Central memory CD8-positive, alpha-beta T cell (primary cell): ENCODE measurements at places on chromosomes 11 and 22.

GRCh38 chr11:126607374-126607773 lies 251.9 kb downstream of the ST3GAL4 start:
- DNase-seq = no peak

DNA sequence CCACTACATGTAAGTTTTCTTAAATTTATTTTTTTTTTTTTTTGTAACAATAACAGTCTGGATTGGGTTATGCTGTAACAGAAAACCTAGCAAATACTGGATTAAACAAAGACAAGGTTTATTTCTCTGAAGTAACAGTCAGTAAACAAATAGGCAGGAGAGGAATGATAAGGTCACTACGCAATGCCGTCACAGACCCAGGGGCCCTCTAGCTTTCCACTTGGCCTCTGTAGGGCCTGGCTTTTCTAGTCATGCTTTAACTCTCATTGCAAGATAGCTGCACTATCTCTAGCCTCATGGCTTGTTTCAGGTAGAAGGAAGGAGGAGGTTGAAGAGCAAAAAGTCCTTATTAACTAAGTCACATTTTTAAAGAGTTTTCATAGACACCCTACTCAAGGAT lies 6.5 kb downstream of the OR10A6 start:
- no peak for DNase-seq

DNA sequence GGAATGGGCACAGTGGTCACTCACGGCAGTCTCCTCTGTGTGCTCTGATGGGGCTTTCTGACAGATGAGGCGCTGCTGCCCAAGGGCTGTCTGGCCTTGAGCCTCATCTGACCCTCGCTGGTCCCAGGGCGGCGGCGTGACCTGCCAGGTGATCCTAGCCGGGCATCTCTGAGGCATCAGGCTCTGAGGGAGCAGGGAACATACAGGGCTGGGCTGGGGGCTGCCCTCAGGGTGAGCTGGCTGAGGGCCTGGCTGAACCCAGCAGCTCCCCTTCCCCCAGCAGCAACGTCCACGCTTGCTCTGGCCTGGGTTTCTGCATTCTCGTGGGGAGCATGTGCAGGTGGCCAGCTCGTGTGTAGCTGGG lies 47.6 kb downstream of the MOB2 start:
- DNase-seq = no peak

DNA sequence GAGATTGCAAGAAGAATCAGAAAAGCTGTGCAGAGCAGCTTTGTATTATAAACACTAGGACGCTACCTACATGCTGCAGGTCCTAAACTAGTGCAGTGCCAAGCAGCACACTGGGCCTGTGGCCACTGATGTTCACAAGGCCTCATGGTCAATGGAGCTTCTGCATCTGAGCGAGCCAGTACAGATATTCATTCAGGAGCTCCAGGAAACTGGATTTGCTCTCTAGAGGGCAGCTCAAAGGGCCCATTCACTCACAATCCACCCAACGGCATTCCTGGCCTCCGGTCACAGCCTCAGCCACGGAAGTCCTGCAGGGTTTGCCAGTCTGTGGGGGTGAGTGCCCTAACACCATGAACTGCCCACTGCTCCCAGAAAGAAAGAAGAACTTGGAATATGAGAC lies 5.8 kb upstream of the TBC1D10A start:
- DNase-seq = no peak

DNA sequence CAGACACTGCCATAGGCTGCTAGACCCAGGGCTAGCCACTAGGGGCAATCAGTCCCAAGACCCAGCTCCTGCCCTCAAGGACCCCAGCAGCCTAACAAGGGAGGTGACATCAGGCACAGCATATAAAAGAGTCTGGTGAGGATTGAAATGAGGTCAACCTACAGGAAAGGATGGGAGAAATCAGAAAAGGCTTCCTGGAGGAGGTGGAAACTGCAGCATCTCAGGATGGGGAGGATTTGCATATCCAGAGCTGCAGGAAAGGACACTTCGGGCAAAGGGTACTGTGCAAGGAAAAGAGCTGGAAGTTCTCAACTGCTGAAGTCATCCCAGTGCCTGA lies 2.9 kb upstream of the ARFGAP2 start:
- no peak for DNase-seq

DNA sequence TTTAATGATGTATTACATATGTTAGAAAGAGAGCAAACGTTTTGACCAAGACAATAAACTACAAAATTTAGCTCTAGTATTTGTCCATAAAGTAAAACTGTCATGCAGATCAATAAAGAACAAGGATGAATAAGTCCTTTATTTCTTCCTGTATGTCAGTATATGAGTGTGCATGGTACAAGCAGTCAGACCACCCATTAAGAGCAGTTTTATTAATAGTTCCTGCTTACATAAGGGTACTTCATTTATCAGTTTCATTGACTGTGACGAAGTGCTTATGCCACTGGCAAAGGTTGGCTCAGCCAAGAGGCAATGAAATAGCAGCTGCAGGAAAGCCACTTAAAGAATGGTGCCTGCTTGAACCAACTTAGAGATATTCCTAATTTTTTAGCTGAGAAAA lies 913.0 kb upstream of the CNTN5 start:
- DNase-seq = no peak

DNA sequence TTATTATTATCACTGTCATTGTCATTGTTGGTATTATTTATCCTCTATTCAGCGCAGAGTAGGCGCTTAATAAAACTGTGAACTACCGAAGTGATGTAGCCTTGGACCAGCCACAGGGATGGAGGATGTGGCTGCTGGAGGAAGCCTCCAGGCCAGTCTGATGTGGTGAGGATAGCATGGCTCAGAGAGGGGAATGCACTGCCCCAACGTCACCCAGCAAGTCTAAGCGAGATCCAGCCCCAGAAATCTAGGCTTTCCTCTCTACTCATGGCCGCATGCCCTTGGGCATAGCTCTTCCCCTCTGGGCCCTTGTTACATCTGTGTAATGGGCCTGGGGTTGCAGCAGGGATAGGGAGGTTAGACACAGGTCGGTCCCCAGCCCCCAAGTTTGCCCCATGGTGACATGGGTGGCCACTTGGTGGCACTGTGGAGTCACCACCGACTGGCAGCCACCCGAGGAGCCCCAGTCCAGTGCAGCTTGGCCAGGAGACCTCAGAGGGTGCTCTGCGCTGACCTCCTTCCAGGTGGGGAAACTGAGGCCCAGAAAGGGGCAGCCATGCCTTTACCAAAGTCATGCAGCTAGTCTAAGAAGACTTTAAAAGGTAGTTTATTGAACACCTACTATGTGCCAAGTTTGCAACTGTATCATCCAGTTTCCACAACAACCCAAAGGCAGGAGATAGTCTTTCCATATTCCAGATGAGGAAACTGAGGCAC lies 395.7 kb downstream of the MN1 start:
- DNase-seq = no peak

GRCh38 chr11:85886089-85887056 lies 31.2 kb downstream of the CCDC83 start:
- DNase-seq = no peak

DNA sequence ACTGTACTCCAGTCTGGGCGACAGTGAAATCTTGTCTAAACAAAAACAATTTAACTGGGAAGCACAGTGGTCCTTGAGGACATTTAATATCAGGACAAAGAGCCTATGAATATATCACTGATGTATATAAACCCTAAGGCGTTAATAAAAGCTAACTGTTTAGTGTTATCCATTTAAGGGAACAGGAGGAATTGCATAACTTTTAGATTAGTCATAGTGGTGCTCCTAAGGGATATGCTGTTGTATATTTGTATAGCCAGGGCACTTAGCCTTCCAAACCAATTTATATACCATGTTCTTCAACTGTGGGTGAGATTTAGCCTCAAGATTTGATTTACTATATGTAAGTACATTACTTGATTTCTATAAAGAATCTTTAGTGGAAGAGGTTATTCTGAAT lies 3.0 kb upstream of the CHEK1 start:
- DNase-seq = no peak

- no peak for DNase-seq
Measured at GRCh38 chr11:65417702-65418430, 4.7 kb upstream of the NEAT1 start.

DNA sequence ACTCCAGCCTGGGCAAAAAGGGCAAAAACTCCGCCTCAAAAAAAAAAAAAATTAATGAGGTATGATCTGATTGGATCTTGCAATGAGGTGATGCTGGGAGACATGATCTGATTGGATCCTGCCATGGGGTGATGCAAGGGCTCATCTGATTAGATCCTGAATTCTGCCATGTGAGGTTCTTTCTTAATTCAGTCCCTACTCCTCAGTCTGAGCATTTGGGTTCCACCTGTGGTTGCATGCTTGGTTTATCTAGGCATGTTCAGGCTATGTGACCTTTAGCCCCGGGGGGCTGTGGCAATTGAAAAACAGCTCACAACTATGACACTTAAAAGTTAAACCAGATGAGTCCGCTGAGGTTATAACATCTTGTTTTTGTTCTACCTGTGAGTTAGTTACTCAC lies 4.8 kb upstream of the TRIM6 start:
- no peak for DNase-seq

DNA sequence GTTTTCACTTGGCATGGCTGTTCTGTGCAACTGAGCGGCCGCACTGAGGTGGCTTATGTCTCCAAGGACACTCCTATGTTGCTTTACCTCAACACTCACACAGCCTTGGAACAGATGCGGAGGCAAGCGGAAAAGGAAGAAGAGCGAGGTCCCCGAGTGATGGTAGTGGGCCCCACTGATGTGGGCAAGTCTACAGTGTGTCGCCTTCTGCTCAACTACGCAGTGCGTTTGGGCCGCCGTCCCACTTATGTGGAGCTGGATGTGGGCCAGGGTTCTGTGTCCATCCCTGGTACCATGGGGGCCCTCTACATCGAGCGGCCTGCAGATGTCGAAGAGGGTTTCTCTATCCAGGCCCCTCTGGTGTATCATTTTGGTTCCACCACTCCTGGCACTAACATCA lies 2.1 kb downstream of the CLP1 start:
- no peak for DNase-seq

- DNase-seq = no peak
Measured at GRCh38 chr11:76579056-76579751, 91.3 kb downstream of the LRRC32 start.

- DNase-seq = no peak
Measured at GRCh38 chr11:113493206-113493605, 18.0 kb upstream of the DRD2 start.

- DNase-seq = no peak
Measured at GRCh38 chr11:74318241-74318932, 6.9 kb upstream of the P4HA3 start.

- DNase-seq = peak; percentile 19
Measured at GRCh38 chr11:120210626-120211521, at the start of gene OAF. Gene OAF (plus strand): TSS chr11:120211032. CDS start chr11:120211280, 248 bp downstream.

DNA sequence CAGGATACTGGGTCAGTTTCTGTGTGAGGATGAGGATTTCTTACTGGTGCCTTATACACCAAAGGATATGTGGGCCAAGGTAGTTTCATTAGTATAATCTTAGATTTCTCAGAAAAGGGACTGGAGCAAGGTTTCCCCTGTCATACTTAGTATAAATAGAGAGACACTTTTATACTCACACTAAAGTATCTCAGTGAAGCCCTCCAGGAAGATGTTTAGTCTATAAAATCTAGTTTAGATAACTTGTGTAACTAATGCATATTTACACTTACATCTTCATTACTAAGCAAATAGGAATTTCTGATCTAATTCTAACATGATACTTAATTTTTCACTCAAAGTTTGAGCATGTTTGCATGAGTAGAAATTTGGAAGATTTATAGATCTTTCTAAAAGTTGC lies 11.1 kb downstream of the EMSY start:
- no peak for DNase-seq

DNA sequence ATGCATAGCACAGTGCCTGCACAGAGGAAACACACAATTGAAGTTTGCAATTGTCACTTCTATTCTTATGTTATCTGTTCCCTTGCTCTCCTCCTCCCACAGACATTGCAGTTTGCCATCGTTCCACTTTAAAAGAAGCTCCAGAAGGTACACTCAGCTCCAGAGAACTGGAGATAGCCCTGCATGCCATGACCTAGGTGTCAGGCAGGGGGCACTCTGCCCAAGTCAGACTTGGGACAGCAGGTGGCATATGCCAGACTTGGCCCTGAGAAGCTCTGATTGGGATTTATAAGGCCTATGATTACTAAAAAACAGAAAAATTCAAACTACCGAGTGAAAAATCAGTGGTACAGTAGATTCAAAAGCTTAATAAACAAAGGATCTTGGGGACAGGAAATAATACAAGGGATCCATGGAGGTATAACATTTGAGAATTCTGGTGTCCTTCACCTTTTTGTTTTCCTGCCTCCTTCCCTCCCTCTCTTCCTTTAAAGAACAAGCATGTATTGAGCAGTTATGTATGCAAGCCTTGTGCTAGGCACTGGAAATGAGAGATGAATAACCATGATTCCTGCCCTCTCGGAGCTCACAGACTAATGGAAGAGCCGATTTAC lies 40.0 kb downstream of the TENM4 start:
- DNase-seq = no peak

GRCh38 chr11:111455291-111456085 lies 56.7 kb downstream of the BTG4 start:
- no peak for DNase-seq

- DNase-seq = no peak
Measured at GRCh38 chr11:34594603-34595002, 26.3 kb upstream of the EHF start.

GRCh38 chr11:47177846-47178245 lies 1.2 kb upstream of the ARFGAP2 start:
- DNase-seq = no peak

- no peak for DNase-seq
Measured at GRCh38 chr11:69157156-69157821, 1.6 kb downstream of the SMIM38 start.

DNA sequence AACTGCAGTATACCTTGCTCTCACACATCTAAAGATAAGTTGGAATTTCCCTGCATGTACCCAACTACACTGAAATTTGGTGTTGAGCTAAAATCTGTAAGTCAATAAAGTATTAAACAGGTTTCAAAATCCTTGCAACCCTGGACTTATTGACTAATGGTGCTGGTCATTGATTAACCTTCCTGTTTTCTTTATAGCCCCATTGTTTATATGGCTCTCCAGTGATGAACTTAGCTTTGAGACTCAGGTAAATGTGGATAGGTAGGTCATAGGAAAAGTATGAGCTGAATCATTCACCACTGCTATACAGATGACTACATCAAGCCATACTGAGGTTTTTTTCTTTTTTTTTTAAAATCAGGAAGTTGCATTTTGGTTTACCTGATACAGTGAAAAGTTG lies 132.7 kb downstream of the FAT3 start:
- no peak for DNase-seq

- DNase-seq = no peak
Measured at GRCh38 chr11:100789500-100789899, 102.4 kb downstream of the ARHGAP42 start.

DNA sequence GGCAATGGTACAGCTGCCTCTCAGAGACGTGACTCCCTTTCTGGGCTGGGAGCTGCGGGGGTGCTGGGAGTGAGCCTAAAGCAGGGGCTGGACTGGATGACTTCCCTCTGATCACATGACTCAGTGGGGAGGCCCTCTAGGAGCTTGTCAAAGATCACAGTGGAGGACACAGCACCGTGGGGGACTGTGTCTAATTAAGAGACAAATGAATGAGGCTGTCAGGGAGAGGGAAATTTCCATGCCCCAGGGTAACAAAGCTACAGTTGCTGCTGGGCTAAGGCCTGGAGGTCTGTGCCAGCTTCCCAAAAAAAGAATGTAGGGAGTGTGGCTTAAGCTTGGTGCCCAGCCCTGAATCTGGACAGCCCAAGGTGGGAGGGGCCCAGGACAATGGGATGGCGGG lies 262.8 kb upstream of the PLET1 start:
- DNase-seq = no peak

GRCh38 chr11:2588809-2589537 lies 110.8 kb downstream of the KCNQ1OT1 start:
- DNase-seq = no peak
